ENCODE measurements at places on chromosomes 6 and 20. TPM values are rescaled to one million over a fixed set of nuclear protein-coding genes. Genes with fewer than 3 reads are reported as not detected.

GRCh38 chr6:9044426-9044825 lies 609.1 kb upstream of the SLC35B3 start:
- peak; percentile 24 for DNase-seq

DNA sequence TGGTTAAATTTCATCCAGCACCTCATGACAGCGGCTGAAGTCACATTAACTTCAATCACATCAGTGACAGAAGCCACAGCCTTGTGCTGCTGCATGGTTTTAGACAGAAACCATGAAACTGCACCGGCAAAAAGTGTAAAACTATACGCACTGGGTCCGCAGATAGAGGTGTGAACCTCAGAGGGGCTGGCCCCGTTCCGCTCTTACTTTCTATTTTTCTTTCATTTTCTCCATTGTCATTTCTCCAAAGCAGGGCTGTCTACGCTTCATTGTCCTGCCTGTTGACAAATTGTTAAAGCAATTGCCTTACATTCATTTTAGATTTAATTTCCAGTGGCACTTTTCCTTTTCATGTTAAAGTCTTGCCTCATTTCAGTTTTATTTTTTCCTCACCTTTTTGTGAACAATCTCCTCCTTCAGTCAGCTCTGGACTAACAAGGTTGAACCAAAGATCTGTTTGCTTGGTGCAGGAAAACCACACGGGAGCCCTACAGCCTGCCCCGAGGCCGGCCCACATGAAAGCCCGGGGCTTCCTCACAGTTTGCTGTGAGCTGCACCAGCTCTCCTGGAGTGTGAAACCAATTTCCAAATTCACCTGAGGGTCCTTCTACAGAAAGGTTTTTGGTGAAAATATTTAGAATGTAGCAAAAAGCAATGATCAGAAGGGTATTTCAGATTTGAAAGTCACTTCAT lies 63.7 kb downstream of the PRR18 start:
- no peak for DNase-seq

DNA sequence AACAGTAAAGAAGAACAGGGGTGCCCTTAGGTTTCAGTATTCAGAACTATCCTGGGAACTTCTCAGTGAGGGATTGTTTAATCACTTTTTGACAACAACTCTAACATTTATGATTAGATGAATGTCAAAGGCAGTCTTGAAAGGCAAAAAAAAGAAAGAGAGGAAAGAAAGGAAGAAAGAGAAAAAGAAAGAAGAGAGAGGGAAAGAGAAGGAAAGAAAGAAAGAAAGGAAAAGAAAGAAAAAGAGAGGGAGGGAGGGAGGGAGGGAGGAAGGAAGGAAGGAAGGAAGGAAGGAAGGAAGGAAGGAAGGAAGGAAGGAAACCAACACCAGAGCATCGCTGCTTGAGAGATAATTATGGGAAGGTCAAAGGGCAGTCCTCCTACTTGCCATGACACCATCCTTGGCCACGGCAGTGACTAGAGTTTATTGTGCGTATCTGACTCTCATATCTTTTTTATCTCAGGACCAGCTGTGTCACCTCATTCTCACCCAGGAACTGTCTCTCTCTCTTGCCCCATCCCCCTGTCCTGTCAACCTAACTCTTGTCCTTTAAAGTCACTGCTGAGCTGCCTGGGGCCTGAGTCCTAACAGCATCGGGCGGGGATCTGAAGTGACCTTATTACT lies 96.8 kb upstream of the ATXN1 start:
- no peak for DNase-seq

DNA sequence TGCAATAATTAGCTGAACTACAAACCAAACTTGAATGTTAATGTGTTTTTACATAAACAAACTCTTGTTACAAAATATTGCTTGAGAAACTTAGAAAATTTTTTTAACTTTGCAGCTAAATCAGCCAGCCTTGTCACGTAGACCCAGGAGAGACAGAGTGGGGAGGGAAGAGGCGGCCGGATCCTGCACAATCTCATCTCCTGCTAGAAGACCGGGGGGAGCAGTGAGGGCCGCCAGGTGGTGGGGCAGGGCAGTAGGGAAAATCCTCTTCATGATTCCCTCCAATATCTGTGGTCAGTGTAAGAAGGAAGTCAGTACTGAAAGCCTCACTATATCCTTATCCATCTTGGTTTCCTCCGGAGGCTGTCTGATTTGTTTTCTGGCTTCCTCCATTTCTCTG lies 193.3 kb downstream of the PACRG start:
- DNase-seq, result peak; percentile 26

- no peak for DNase-seq
Measured at GRCh38 chr6:13412639-13413465, 74.5 kb downstream of the GFOD1 start.

The C20orf141 gene
- total RNA-seq, result not detected

- DNase-seq, result no peak
Measured at GRCh38 chr6:67639161-67639560, 995.9 kb upstream of the ADGRB3 start.

The PTGIS gene
- total RNA-seq, result 27.7 TPM

GRCh38 chr6:106866875-106867658 lies 107.5 kb downstream of the CD24 start:
- no peak for DNase-seq

The DEFB119 gene
- not detected for total RNA-seq

- no peak for DNase-seq
Measured at GRCh38 chr6:42257063-42257462, 39.4 kb upstream of the MRPS10 start.

The OTOR gene
- total RNA-seq, result 0.21 TPM

- no peak for DNase-seq
Measured at GRCh38 chr6:22825210-22825609, 255.8 kb downstream of the HDGFL1 start.

GRCh38 chr6:4403828-4404227 lies 268.5 kb upstream of the ECI2 start:
- DNase-seq, result peak; percentile 90

GRCh38 chr6:53469163-53469562 lies 75.7 kb downstream of the GCLC start:
- DNase-seq, result no peak

DNA sequence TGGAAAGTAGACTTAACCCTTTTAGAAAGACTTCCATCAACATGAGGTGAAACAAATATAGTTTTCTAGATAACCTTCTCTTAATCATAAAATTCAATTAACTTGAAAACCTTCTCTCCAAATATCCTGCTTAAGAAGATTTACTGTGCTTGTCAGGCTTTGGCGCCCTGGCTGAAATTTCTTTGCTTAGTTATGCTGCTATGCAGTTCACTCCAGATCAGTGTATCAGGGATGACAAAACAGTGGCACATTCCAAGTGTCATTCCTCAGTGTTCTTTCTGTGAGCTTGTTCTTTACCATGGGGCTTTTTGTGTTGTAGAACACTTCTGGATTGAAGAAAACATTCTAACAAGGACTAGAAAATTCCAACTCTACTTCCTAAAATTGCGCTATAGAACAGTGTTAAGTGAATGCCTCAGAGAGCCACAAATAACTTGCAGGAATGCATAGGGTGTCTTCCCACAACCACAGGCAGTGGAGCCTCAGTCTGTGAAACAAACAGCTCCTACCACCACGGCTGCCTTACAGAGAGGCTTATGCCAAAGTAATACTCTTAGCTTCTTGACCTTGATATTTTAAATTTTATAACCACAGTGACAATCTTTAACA lies 443.6 kb downstream of the CDC5L start:
- no peak for DNase-seq

DNA sequence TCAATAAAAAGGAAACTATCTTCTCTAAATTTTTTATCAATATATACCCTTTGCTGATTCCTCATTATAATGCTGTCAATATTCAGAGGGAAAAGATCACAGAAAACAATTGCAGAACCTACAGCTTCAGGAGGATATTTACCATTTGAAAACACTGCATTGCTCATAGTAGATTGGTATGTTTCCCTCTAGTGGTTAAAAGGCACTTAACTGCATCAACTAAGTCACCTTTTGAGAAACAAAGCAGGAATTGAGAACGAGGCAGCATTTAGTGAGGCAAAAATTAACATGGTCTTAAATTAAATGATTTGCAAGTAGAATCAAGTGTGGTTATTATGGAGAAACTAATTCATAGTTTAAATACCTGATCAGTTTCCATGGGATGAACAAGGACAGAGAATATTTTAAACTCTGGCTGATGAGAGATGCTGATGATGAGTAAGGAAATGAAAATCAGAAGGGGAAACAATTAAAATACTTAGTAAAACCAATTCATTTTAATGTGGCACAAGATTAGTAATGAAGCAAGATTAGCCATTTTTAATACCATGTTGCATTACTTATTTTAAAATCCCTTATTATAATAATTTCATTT lies 642.1 kb downstream of the EPHA7 start:
- DNase-seq, result peak; percentile 57

DNA sequence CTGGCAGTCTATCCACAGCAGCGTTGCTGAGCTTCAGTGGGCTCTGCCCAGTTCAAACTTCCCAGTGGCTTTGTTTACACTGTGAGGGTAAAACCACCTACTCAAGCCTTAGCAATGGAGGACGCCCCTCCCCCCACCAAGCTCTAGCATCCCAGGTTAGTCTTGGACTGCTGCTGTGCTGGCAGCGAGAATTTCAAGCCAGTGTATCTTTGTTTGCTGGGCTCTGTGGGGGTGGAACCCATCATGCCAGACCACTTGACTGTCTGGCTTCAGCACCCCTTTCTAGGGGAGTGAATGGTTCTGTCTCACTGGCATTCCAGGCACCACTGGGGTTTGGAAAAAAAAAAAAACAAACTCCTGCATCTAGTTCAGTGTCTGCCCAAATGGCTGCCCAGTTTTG lies 249.7 kb upstream of the SYNCRIP start:
- no peak for DNase-seq

GRCh38 chr6:144935181-144935580 lies 650.0 kb downstream of the UTRN start:
- no peak for DNase-seq

- no peak for DNase-seq
Measured at GRCh38 chr20:23146181-23146580, 60.1 kb upstream of the CD93 start.

The TRAPPC3L gene
- 0.31 TPM for total RNA-seq

- no peak for DNase-seq
Measured at GRCh38 chr6:114785235-114786127, 442.7 kb upstream of the HS3ST5 start.

DNA sequence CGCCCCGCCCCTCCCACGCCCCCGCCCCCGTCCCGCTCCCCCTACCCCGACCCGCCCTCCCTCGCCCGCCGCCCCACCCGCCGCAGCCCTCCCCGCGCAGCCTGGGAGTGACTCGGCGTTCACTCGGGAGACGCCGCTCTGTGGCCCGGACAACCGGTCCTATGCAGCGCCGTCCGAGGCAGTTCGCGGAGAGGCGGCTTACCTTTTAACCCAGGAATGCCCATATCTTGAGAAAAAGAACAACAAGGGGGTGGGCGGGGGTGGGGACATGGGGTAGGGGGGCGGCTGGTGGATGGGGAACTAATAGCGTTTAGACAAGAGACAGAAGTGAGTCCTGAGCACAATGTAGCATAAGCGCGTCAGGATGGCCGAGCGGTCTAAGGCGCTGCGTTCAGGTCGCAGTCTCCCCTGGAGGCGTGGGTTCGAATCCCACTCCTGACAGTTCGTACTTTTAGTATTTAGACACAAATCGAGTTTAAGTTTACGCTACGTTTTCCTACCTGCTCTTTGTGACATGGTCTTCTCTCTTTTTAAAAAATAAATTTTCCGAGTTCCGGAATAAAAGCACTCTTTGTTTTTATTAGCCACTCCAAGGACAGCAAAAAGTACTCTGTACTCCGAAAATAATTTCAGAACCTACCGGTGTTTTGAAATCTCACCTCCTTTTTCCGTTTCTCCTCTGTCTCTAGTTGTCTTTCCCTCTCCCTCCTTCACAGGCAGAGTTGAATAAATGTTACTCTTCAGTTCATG lies 17.1 kb upstream of the HMGN4 start:
- DNase-seq, result peak; percentile 96

GRCh38 chr6:144149894-144150709 lies at the start of gene STX11:
Gene STX11 (plus strand): TSS chr6:144150517. CDS start chr6:144186628, 36,111 bp downstream.
- DNase-seq, result peak; percentile 89

The HCK gene
- total RNA-seq, result 3.7 TPM

- no peak for DNase-seq
Measured at GRCh38 chr6:29992807-29993206, 50.5 kb downstream of the HLA-A start.

The AVP gene
- not detected for total RNA-seq

DNA sequence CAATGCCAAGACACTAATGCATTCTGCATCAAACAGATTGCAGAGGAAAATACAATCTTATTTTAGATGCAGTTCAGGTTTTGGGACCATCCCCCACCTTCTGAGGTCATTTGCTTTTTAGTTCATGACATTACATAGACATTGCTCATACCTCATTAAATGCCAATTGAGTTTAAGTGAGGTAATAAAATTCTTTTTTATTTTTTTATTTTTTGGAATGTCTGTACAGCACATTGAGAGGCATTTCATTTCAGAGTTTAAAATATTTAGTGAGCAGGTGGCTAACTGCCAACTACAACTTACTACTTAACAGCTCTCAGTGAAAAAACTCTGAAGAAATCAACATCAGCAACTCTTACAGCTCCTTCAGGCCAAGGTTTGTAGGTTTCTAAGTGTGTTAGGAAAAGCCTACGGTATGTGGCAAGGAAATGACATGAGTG lies 482.2 kb upstream of the RNF217 start:
- peak; percentile 19 for DNase-seq

DNA sequence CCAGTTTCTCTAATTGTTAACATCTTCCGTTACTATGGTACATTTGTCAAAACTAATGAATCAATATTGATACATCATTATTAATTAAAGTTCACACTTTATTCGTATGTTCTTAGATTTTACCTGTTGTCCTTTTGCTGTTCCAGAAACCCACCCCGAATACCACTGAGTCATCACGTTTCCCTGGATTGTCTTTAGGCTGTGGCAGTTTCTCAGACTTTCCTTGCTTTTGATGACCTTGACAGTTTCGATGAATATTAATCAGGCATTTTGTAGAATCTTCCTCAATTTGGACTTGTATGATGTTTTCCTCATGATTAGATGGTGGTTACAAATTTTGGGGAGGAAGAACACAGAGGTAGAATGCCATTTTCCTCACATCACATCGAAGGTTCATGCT lies 39.1 kb upstream of the AIG1 start:
- no peak for DNase-seq

- DNase-seq, result peak; percentile 27
Measured at GRCh38 chr20:63402860-63403220, 41.7 kb upstream of the CHRNA4 start.

The FAM209B gene
- not detected for total RNA-seq

The KCNQ5 gene
- total RNA-seq, result 6.5 TPM

Measured in tongue (tissue), 3 donors.